Osteoblast (primary cell): ENCODE measurements at places on chromosomes 11 and 22. TPM values are rescaled to one million over a fixed set of nuclear protein-coding genes. Genes with fewer than 3 reads are reported as not detected.

- H3K36me3 ChIP-seq, result no peaks in the 10 kb centered on the region
- peaks cover 12% of the 10 kb centered on the region for H3K27me3 ChIP-seq
- DNase-seq, result no peak
- no peaks in the 10 kb centered on the region for H3K4me1 ChIP-seq
- no peak overlapping the region for H3K27ac ChIP-seq
Measured at GRCh38 chr11:120816711-120817110, 207.2 kb upstream of the TBCEL start.

DNA sequence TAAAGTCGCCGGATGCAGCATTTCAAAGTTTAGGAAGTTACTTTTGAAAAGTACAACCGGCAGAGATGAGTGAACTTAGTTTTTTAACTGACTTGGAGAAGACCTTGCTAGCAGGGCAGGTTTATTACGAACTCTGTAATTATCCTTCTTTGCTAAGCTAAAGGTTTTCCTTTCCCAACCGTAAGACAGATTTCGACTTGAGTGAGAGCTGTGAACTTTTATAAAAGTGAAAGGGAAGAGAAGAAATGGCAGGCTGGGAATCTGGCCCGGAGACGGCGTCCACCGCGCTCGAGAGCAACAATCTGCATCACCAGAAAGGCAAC, 659 bp upstream of the TEAD1 start:
- H3K36me3 ChIP-seq, result peaks cover 5% of the 10 kb centered on the region
- peak; percentile 86 for DNase-seq
- H3K27ac ChIP-seq, result peak overlapping the region; percentile 89
- peak overlapping the region; percentile 78 for H3K4me3 ChIP-seq

TMEM135 gene
- total RNA-seq, result 35.8 and 56.0 TPM in 2 replicates

MOGAT2 gene
- total RNA-seq, result not detected in 2 replicates

C1QTNF4 gene
- total RNA-seq, result 0.36 TPM in 1 of 2 replicates, not detected in the other

MRE11 gene
- 10.1 and 15.0 TPM in 2 replicates for total RNA-seq

MUC2 gene
- not detected in 2 replicates for total RNA-seq

CRYBB2 gene
- not detected in 2 replicates for total RNA-seq
